ENCODE measurements at places on chromosomes 1 and 21. TPM values are rescaled to one million over a fixed set of nuclear protein-coding genes. Genes with fewer than 3 reads are reported as not detected.

The FALEC gene
- not detected for polyA plus RNA-seq

The PTPRF gene
- polyA plus RNA-seq = 2.9 TPM

The KCNJ9 gene
- polyA plus RNA-seq = 12.2 TPM

The PTPN7 gene
- not detected for polyA plus RNA-seq
